ENCODE measurements at places on chromosomes 2 and 18.

- no peak for DNase-seq
Observed at GRCh38 chr2:127305990-127306585, 12.1 kb upstream of the ERCC3 start.

DNA sequence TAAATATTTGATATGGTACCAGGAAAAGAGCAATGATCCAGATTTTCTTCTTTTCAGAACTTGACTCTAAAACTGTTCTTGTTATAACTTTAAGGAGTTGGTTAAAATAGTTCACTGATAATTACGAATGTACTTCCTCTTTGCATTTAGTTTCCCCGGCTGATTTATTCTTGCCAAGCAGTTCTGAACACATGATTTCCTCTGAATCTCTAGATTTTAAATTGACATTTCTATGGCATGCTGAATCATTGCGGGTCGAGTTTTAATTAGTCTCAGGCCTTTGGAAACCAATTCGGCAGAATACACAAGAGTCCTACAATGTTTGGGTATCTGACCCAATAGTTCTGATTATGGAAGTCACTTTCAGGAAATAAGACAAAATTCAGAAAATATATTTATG, 37.3 kb upstream of the DNAH7 start:
- no peak for DNase-seq

GRCh38 chr18:52700816-52701215, 360.8 kb downstream of the DCC start:
- no peak for DNase-seq

GRCh38 chr2:96083064-96083939, 33.1 kb downstream of the ADRA2B start:
- DNase-seq: no peak

DNA sequence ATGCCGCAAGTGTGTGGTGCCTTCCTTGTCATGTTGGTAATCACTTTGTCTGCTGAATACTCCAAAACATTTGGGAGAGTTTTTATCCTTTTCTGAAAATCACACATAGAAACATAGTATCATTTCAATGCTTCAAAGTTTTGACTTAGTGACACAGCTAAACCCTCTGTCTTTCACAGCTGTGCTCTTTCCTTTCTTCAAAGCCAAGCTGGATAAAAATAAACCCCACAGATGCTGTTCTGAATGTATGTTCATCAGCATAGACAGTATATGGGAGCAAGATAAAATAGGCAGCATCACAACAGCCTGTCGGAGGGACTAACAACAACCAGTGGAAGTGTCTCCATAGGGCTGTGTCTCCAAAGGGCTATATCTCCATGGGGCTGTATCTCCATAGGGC, 331.3 kb upstream of the DCC start:
- DNase-seq: no peak

GRCh38 chr2:188976545-188977268, 2.5 kb downstream of the COL3A1 start:
- no peak for DNase-seq

GRCh38 chr18:49371786-49372185, 88.7 kb downstream of the DYM start:
- no peak for DNase-seq

DNA sequence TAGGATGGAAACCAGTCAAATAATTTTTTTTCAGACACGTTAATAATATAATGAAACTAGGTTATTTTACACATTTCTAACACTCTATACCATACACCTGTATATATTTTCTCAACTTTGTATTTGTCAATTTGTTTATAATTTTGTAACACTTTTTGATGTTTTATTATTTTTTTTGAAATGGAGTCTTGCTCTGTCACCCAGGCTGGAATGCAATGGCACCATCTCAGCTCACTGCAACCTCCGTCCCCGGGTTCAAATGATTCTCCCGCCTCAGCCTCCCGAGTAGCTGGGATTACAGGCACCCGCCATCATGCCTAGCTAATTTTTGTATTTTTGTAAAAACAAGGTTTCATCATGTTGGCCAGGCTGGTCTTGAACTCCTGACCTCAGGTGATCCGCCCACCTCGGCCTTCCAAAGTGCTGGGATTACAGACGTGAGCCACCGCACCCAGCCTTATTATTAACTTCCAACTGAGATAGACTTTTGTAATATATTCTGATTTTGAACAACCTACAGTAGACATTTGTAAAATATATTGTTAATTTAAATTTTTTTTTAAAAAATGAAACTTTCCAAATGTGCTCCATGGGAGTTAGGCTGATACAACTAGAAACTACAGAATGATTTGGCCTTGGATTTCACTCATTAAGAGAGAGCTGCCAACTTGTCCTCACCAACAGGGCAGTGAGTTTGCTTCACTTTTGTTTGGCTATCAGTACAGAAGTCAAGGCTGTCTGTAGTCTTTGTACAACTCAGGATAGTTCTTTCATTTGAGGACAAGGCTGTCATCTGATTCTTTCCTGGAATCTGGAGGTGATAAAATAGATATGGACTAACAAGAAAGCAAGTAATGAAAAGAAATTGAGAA, 33.9 kb upstream of the COBLL1 start:
- no peak for DNase-seq

DNA sequence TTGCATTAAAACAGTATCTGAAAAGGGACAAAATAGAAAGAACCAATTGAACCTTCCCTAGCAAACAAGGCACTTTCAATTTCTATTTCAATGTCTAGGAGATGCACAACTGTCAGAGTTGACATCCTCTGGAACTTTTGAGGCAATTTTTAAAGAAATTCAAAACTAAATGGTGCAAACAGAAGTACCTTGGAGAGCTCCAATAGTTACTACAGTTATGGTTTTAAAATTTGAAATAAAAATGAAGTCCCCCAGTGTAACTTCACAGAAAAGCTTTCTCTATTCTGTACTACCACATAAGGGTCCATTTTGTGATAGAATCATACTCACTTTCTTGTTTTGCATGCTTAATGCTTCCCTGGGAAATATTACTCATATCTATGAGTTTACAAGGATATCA, 162.1 kb downstream of the KCNH7 start:
- DNase-seq: no peak

GRCh38 chr2:45849491-45850283, 198.2 kb downstream of the PRKCE start:
- no peak for DNase-seq

DNA sequence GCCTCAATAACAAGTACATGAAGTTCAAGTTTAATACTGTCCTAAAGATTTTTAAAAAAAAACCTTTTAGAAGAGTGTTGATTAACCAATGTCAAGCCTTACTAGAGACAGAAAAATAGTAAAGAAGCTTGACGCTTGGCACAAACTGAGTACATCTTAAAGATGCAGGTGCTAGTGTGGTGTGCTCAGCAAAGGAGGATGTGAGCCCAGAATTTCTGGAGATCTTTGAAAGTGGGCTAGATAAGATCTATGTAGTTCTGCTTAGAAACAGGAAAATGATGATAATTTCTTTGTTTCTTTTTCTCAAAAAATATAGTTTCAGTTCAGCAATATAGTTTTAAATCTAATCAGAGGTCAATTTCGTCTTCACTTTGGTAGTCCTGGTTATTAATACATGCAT, 118.3 kb upstream of the KLHL14 start:
- DNase-seq: no peak

- DNase-seq: no peak
Observed at GRCh38 chr18:41767960-41768359, 187.1 kb upstream of the PIK3C3 start.

- no peak for DNase-seq
Observed at GRCh38 chr2:190553254-190553653, 18.7 kb upstream of the NEMP2 start.

DNA sequence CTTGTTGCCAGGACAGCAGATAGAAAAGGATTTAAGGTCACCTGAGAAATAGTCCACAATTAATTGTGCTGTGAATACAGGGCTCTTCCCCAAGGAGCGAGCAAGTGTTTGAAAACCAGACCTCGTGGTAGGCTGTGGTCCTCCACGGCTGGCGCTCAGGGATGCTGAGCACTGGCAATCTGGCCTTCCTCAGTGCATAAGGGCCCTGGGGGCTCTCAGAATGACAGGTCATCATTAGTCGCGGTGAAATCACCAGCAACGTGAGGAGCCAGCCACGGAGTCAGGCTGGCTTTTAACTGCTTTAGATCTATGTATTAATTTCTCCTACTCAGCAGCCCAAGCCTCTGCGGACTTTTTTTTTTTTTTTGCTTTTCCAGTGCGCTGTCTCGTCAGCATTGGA, 148.5 kb downstream of the FHOD3 start:
- no peak for DNase-seq

DNA sequence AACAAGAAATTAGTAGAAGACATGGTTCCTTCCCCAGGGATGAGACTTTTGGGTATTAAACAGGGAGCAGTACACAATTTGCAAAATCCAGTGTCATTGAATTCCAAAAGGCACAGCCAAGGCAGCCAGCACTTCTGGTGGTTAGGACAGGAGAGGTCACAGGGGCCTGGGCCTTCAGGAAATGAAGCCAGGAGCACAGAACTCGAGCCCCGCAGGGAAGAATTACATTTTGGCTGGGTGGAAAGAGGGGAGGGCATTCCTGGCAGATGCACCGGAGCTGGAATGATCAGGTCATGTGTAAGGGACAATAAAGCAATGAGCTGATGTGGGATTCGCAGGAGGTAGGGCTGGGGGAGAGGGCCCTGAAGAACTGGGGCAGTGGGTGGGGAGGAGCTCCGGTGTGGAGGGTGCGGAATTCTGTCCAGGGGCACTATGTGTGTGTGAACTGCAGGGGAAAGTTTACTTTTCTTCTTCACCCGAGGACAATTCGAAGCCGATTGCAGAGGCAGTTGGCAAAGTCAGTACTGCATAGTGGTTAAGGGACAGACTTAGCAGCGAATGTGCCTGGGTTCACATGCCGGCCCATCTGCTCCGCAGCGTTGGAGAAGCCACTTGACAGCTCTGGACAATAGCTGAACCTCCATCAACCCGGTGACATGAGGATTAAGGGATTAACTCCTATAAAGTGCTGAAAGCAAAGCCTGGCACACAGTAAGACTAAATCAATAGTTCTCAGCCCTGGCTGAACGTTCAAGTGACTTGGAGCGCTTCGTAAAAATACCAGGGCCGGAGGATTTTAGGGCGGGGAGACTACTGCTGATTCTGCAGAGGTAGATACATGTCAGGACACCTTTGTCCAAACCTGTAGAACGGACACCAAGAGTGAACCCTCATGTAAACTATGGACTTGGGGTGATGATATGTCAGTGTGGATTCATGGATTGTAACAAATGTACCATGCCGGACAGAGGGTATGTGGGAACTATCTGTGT, 36.4 kb downstream of the ALPK2 start:
- peak; percentile 41 for DNase-seq

DNA sequence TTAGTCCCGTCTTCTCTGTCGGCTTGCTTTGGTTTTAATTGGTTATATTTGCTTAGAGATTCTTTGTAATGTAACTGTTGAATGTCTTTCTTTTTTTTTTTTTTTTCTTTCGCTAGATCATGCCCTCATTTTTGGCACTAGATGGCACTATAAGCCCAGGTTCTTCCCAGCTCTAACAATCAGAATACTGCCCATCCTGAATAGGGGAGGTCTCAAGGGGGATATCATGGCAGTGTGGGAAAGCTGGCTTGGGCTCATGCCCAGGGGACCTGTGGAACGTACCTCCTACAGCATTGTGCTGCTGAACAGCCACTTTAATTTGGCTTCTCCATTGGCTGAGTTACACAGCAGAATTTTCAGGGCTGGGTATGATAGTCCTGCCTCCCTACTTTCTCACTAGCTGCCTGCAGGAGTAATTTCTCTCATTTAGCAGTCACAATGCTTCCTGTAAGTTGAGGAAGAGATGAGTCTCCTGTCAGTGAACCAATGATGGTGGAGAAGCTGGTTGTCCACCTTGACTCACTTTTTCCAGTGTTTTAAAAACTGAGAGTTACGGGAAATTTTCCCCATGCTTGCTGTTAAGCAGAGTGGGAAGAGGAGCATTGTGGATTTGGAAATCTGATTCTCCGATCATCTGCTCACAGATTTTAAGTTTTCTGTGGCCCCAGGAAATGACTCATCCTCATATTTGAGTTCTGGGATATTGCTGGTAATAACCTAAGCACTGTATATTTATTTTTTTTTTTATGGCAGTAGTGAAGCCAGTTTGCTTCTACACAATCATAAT, 47.2 kb downstream of the RAD51AP2 start:
- DNase-seq: no peak

DNA sequence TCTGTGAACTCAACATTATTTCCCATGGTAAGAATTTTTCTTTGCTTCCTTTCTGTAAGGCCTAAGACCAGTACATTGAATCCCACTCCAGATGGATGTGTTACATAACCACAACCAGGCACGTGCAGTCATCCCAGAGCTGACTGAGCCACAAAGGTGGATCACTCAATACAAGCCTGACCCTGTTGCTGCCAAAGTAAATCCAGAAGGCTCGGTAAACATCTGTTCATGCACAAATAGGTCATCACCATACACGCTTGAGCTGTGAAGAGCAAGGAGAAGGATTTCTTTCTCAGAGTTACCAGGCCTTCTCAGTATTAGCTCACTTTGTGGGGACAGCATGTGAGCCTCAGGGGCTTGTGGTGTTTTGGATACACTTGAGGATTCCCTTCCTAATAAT, 791.4 kb upstream of the FANCL start:
- DNase-seq: peak; percentile 24

- no peak for DNase-seq
Observed at GRCh38 chr18:24922491-24922890, 429.5 kb downstream of the ZNF521 start.

DNA sequence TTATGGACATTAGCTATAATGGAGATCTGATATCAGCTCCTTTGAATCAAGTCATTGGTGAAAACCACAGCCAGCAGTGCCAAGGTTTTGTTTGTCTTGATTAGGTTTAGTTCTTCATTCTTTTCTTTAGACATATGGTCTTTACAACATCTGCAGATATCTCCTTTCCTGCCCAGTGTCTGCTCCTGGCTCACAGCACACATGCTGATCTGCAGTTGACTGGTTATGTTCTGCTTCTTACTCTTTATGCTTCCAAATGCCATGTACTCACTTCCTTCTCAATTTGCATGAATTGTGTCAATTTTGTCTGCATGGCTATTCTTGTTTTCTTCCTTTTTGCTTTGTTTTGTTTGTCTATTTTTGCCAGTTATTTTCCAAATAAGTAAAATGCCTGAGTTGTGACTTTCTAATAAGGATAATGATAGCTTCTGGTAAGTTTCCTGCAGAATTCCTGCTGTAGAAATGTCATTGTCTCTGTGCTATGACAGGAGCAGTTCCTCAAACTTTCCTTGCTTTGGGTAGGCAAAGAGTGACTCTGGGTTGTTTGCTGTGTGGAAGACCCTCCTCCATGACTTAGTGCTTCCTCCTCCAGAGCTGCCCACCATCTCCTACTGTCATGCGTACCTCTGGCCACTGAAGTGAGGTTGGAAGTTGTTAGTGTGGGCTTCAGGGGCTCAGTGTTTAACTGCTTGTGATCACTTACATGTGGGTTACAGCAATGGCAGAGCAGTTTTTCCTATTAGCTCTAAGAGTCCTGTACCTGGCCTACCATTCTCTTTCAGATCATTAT, 8.2 kb downstream of the ARHGAP25 start:
- DNase-seq: no peak

- no peak for DNase-seq
Observed at GRCh38 chr2:147600223-147600622, 244.6 kb upstream of the ACVR2A start.

DNA sequence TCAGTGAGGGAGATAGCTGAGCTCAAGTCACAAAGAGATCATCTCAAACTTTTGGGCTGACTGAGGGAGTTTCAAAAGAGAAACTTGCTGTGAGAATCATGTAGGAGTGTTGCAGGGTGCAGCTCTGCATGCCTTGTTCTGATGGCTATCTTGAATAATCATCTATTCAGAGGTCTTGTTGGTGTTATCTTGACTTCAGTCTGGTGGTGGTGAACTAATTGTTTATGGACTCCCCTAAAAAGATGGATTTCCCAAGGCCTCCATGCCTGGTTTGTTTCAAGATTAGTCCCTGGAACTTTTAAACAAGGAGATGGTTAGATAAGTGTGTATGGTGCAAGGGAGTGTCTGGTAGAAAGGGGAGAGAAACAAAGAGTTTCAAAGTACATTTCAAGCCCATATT, 29.8 kb downstream of the SLC39A6 start:
- no peak for DNase-seq

Measured in NCI-H510A (cell line).